Left ventricle myocardium inferior (tissue), 1 donor: ENCODE measurements at places on chromosomes 11 and 22.

DNA sequence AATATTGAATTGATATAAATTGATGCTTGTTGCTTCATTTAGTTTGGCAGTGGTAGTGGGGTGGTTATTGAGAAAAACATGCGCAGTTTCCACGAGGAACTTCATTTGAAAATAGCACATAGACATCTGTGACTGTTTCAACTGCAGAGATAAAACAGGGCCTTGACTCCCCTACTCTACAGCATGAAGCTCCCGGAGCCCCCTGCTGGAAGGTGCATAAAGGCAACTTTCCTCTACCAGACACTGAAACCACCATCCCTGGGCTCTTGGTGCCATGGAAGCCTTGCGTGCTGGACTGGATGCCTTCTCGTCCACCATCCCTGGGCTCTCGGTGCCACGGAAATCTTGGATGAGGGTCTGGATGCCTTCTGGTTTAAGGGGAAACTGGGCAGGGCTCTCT, 195.9 kb downstream of the CSNK2A3 start:
- DNase-seq, result no peak

- DNase-seq, result no peak
Observed at GRCh38 chr11:11471201-11471600, 118.2 kb upstream of the CSNK2A3 start.

DNA sequence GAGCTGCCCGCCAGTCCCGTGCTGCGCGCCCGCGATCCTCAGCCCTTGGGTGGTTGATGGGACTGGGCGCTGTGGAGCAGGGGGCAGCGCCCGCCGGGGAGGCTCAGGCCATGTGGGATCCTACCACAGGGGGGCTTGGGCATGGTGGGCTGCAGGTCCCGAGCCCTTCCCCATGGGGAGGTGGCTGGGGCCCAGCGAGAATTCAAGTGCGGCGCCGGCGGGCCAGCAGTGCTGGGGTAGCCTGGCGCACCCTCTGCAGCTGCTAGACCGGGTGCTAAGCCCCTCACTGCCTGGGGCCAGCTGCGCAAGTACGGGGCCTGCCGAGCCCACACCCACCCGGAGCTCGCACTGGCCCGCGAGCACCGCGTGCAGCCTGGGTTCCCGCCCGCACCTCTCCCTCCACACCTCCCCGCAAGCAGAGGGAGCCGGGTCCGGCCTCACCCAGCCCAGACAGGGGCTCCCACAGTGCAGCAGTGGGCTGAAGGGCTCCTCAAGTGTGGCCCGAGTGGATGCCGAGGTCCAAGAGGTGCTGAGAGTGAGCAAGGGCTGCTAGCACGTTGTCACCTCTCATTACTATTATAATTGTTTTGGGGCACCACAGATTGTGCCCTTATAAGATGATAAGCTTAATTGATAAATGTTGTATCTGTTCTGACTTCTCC, 333.2 kb downstream of the CASP12 start:
- DNase-seq, result no peak

DNA sequence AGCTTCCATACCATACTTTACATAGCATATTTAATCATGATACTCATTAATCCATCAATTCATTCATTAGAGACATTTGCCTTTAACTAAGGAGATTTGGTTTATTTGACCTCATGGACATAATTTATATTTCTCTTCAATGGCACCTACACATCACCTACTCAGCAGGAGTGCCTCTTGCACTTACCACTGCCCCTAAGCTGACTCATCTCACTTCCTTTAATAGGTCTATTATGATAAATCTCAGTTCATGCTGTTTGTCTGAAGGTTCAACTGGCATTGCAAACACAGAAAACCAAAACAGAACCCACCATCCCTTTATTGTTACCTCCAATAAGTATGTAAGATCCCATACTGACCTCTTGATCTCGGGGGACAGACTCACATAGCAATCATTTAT, 186.7 kb downstream of the LUZP2 start:
- DNase-seq, result no peak

GRCh38 chr11:46119352-46120216, 1.7 kb downstream of the PHF21A start:
- peak; percentile 35 for DNase-seq

DNA sequence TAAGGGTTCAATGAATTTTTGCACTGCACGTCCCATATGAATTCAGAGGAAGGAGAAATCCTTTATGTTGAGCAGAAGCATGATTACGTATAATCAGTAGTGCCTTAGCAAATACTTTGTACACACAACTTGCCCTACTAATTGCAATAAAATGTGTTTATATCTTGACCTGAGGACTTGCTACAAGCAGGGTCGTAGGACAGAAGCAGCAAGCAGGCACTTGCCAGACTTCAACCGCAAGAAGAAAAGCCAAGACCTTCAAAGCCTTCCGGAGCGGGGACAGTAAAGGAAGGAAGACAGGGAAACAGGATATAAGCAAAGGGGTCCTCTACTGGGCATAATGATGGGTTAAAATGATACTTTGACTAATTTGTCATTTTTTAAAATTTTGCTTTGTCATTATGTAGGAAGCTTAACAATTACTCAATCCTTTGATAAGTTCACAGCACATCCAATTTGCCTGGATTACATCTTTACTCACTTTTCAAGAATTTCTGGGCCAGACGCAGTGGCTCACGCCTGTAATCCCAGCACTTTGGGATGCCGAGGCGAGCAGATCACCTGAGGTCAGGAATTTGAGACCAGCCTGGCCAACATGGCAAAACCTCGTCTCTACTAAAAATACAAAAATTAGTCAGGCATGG, 23.2 kb upstream of the UBASH3B start:
- no peak for DNase-seq

GRCh38 chr11:91435694-91436395, 788.8 kb upstream of the FAT3 start:
- no peak for DNase-seq

DNA sequence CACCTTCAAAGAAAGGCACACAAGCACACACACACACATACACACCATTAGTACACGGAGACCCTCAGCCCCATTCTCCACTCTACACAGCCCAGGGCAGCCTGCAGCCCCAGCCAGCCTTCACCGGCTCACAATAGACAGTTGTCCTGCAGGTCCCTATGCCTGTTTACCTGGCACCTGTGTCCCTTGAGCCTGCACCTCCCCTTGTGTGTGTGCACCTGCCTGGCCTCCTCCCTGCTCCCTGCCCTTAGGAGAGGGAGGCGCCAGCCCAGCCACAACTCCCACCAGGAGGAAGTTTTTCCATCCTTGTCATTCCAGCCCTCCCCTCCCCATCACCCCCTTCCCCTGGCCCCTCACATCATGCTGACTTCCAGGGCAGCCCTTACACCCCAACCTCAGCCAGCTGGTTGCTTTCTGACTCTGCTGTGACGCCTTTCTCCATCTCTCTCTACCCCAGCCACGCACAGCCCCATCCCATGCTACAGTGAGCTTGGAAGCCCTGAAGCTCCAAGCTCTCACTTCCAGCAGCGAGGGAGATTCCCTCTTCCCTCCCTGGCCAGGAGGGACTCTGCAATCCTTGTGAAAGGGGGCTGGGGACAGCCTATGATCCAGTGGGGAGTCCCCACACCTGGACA, 4.4 kb downstream of the AHNAK start:
- DNase-seq, result no peak

GRCh38 chr22:40310081-40310767, 36.1 kb upstream of the ADSL start:
- no peak for DNase-seq

- DNase-seq, result no peak
Observed at GRCh38 chr11:57073128-57073527, 84.4 kb downstream of the OR5AK2 start.

DNA sequence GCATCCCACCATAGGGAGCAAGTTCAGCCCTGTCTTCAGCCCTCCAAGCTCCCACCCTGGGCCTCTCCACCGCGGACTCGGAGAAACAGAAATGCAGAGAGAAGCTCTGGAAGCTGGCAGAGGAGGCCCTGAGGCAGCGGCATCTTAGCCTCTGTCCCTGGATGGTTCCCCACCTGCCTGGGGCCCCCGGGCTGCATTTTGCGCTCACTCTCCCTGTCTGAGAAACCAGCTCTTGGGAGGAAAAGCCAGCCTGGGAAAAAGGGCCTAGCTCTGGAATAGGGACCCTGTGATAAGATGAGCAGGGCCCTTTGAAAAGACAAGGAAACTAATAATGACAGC, 12.0 kb upstream of the SPI1 start:
- no peak for DNase-seq

GRCh38 chr22:49024775-49025440, 802.8 kb downstream of the BRD1 start:
- DNase-seq, result no peak

GRCh38 chr11:124473476-124473875, 28.0 kb upstream of the OR8B8 start:
- no peak for DNase-seq

- no peak for DNase-seq
Observed at GRCh38 chr11:15473954-15474837, 359.5 kb downstream of the INSC start.

- DNase-seq, result no peak
Observed at GRCh38 chr11:124294687-124295086, 19.1 kb downstream of the OR8D1 start.

DNA sequence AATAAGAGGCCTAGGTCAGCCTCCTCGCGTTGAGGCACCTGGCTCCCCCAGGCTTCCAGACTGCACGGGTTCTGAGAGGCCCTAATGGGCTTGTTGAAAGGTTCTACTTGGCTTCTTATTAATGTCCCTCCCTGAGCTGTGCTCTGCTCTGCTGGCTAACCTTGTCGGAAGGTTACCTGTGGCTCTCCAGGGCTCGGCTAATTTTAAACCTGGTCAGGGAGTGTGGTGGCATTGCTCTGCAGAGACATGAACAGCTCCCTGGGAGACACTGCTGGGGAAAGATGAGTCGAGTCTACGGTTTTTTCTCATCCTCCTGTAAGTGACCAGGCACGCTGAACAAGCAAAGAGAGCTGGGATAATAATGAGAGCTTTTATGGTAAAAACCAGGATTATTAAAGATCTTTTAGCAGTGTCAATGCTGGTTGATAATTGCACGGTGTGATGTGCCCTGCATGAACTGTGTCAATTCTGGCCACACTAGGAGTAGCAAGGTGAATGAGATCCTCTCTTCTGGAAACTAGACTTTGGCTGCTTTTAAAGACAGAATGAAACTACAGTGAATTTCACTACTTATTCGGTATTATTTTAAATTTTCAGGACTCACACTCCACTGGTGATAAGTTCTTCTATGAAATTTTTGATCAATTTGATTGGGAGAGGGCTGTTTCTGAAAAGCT, 70.7 kb downstream of the TEAD1 start:
- peak; percentile 49 for DNase-seq

DNA sequence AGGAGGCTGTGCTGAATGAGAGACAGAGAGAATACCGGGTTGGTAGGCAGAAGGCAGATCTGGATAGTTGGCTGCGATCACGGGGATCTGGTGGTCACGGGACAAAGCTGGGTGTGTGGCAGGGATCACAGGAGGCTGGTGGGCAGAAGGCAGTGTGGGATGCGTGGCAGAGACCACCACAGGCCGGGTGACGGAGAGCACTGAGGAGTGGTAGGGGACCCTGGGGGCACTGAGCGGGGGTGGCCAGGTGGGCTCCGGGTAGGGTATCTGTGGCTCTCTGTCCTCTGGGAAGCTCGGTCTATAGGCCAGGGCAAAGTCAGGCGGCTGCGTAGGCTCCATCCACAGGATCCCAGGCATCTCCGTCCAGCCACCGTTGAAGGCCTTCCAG, 1.4 kb downstream of the CD248 start:
- DNase-seq, result no peak

DNA sequence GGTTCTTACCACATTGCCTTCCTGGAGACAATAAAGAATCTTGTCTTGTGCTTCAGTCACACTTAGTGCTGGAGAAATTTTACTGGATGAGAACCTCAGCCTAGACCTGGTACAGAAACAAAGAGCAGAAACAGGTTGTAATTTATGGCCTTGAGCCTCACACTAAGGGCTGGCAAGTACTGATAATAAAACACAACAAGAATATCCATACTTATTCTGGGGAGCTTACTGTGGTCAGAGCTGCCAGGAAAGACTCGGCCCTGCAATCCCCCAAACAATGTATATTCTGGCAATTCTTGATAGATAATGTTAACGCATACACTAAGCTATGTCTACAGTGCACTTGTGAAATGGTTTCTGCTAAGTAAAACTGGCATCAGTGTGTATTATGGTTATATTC, 9.7 kb downstream of the SNX19 start:
- DNase-seq, result no peak

DNA sequence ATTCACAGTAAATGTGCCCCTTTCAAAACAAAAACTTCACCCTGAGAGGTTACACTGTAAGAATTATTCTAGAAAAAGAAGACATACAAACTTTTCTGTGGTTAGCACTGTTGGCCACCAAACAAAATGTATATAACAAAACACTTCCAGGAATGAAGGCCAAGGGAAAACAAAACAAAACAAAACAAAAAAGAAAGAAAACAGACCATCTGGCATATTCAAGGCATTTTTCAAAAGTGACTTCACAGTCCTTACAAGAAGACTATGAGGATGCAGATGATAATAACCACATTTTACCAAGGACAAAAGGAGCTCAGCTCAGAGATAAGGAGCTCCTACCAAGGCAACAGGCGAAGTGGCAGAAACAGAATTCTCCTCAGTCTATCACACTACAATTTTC, 24.9 kb downstream of the CTSC start:
- no peak for DNase-seq

GRCh38 chr22:35054064-35054463, 11.9 kb upstream of the ISX start:
- DNase-seq, result no peak

DNA sequence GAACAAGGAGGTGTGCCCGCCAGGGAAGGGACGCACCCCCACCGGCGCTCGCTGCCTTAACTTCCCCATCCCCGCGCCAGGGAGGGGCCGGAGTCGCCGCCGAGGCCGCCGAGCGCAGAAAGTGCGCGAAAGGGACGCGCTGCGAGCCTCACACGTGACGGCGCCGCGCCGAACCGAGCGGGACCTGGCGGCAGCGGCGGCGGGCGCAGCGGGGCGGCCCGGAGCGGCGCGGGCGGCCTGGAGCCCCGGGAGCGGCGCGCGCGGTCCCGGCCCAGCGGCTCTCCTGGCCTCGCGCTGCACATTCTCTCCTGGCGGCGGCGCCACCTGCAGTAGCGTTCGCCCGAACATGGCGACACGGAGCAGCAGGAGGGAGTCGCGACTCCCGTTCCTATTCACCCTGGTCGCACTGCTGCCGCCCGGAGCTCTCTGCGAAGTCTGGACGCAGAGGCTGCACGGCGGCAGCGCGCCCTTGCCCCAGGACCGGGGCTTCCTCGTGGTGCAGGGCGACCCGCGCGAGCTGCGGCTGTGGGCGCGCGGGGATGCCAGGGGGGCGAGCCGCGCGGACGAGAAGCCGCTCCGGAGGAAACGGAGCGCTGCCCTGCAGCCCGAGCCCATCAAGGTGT, at the start of gene SORL1:
Gene SORL1, plus strand, starts transcription at position 329 of the 623 bp plus-strand sequence. Its CDS starts 18 bp downstream, at position 347.
- DNase-seq, result peak; percentile 72

DNA sequence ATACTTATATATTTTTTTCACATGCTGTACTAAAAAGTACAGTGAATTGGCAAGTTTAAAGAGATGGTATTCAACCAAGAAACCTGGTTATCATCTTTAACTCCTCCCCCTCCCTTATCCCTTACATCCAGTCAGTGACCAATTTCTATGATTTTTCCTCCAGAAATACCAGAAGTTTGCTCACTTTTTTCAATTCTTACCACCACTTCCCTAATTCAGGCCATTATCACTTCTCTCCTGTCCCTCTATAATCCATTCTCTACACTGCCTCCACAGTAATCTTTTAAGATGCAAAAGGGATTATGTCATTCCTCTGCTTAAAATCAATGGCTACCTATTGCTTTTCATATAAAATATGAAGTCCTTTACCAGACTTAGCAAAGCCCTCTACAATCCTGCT, 62.8 kb downstream of the CEP57 start:
- DNase-seq, result no peak
